Hematopoietic multipotent progenitor cell treated with erythropoietin and hydrocortisone succinate and interleukin-3 and kit ligand, for 17 days (in vitro differentiated cells): ENCODE measurements at places on chromosomes 11 and 22.

GRCh38 chr11:56659755-56660154 is 3.7 kb upstream of the OR5AR1 start:
- no peak for DNase-seq

DNA sequence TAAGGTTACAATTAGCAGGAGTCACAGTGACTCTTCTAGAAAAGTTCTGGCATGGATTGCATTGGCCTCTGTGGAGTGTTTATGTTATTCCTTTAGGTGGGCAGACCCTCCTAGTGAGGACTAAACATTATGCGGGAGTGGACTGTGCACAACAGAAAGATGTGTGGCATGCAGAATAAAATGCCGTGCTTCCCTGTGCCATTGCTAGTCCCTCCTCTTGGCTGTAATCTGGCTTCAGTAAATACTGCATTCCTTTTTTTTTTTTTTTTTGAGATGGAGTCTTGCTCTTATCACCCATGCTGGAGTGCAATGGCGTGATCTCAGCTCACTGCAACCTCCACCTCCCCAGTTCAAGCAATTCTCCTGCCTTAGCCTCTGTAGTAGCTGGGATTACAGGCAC is 45.0 kb downstream of the SLC5A1 start:
- DNase-seq = no peak

GRCh38 chr22:31488346-31488883 is 1.2 kb downstream of the EIF4ENIF1 start:
- DNase-seq = no peak

DNA sequence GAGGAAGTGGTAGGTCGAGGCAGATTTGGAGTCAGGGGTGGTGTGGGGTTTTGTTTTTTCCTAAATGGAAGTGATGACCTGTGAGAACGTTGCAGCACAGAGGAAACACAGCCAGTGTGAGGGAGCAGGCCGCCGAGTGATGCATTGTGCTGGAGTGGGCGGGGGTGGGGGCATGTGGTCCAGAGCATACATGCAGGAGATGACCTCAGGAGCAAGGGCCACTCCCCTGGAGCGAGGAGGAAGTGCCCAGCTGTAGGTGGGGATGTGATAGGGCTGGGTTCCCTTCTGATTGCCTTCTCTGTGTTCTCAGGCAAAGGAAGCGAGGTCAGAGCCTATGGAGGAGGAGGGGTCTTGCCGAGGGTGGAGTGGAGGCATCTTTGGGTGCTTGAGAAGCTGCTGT is 81.4 kb downstream of the PPP6R3 start:
- DNase-seq = no peak

GRCh38 chr11:72781063-72781312 is 12.9 kb downstream of the STARD10 start:
- no peak for DNase-seq

DNA sequence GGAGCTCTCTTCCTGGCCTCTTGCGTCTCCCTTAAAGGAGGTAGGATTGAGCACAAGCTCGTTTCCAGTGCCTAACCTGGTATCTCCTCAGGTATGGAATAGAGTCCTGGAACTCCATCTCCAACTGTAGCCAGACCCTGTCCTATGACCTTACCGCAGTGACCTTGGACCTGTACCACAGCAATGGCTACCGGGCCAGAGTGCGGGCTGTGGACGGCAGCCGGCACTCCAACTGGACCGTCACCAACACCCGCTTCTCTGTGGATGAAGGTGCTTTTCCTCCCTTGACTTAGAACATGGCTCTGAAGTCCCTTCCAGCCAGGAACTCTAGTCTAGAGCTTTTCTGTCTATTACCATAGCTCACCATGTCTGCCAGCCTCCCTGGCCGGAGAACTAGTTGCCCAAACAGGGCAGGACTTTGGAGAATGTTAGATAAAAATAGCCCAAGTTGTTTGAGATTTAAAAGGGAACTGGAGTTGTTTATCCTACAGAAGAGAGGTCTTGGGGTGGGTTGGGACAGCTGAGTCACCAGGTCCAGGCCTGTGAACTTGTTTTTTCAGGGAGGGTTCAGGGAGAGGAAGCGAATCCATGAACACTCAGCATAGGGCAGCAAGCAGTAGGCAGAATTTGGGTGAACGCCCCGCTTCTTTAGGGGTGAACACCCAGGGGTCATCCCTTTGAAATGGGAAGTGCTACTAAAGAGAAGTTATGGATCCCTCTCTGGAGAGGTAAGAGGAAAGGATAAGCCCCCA is 3.3 kb downstream of the IL10RA start:
- no peak for DNase-seq

- no peak for DNase-seq
These were observed 42.4 kb downstream of the LIF start for GRCh38 chr22:30204015-30204741.

DNA sequence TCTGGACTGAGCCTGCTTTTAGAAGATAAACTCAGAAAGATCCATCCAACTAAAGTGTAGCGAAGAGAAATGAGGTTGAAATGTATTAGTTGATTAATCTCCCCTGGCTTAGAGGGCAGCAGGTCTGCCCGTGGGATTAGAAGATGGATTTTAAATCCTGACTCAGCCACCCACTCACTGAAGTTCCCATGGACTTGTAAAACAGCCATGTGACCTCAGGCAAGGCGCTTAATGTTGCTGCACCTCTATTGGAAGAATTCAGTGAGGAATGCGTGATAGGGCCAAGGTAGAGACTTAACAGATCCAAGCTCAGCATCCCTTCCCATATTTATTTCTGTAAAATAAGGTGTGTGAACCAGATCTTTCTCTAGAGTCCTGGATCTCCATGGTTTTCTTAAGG is 45.1 kb upstream of the ELF5 start:
- no peak for DNase-seq

DNA sequence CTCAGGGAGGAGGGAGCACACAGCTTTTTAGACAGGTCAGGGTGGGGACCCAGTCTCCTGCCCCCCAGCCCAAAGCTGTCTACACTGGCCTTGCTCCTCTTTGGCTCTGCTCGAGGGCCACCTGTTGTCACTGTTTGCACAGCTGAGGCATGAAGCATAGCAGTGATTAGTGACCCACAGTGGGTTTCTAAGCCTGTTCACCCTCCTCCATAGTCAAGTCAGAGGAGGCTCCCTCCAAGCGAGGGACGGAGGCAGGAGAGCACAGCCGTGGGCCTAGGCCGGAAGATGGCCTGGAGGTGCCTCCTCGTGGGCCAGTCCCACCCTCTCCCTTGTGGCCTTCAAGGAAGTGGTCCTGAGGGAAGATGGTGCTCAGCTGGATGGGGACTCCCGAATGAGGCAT is 241.1 kb downstream of the GRIK4 start:
- no peak for DNase-seq

DNA sequence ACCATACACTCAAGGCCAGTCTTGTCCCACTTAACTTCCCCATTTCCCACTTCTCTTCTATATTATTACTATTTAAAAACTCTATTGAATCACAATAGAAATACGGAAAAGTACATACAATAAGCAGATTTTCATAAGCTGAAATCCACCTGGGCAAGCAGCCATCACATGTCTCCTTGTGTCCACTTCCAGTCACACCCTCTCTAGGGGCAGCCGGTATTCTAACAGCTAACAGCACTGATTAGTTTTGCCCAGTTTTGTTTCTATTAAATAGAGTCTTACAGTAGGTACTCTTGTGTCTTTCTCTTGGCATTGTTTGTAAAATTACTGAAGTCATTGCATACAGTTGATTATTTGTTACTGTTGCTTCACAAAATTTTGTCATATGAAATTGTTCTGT is 37.8 kb downstream of the PPP6R3 start:
- DNase-seq = peak; percentile 53

- DNase-seq = no peak
These were observed 10.5 kb downstream of the ARL14EP start for GRCh38 chr11:30333405-30333804.

- no peak for DNase-seq
These were observed 47.0 kb downstream of the SBF2 start for GRCh38 chr11:10247011-10247410.

- DNase-seq = no peak
These were observed 36.7 kb upstream of the B3GNT6 start for GRCh38 chr11:76997512-76997911.

DNA sequence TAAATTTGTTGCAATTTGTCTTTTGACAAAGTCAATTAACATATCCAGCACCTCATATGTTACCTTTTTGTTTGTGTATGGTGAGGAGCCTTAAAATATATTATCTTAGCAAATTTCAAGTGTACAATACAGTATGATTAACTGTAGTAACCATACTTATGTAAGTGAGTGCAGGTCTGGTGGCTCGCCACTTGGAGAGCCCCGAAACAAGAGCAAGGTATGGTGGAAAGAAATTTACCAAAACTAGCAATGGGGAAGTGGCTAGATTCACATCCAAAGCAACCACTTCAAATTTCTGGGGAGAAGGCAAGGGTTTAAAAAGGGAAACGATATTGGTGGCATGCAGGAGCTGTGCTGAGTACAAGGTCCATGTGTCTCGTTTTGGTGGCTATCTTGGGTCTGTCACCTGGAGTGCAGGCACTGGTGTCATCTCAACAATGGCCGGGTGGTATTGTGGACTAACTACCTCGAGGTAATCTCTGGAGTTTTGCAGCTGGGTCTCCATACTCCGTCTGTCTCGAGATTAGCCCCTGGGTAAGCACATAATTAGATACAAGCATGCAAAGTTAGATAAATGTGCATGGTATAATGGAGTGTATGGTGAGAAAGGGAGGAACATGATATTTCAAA is 8.2 kb upstream of the FNBP4 start:
- no peak for DNase-seq

DNA sequence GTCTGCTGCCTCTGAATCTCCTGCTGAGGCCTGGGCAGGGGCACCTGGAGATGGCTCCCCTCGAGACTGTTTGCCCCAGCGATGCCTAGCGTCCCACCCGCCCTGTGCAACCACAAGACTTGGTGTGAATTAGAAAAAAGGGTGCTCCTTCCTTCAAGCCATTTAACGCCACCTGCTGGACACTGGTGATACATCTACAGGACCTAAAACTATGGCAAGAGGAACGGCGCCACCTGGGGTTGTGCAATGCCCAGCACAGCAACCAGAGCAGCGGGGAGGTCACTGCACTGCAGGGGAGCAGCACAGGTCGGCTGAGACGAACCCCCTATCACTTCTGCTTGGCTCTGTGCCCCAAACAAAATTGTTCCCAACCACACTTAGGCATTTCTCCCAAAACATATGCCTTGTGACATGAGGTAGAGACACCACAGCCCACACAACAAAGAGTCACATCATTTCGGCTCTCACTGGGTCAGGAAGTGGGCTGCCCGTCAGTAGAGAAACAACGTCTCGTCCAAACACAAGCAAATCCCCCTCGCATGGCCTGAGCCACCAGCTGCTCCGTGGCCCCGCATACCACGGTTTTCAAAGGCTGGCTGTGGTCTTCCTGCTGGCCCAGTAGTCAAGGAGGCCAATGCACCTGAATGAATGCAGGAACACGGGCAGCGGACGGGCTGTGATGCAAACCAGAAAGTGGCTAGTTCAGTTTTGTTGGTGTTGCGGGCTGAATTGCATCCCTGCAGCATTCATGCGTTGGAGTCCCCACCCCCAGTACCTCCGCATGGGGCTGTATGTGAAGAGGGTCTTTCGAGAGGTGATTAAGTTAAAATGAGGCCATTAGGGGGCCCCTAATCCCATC is 171.9 kb downstream of the SHANK2 start:
- peak; percentile 24 for DNase-seq

GRCh38 chr11:129248618-129249017 is 56.5 kb upstream of the ARHGAP32 start:
- DNase-seq = no peak

- DNase-seq = no peak
These were observed 41.3 kb upstream of the SLN start for GRCh38 chr11:107752949-107753822.

DNA sequence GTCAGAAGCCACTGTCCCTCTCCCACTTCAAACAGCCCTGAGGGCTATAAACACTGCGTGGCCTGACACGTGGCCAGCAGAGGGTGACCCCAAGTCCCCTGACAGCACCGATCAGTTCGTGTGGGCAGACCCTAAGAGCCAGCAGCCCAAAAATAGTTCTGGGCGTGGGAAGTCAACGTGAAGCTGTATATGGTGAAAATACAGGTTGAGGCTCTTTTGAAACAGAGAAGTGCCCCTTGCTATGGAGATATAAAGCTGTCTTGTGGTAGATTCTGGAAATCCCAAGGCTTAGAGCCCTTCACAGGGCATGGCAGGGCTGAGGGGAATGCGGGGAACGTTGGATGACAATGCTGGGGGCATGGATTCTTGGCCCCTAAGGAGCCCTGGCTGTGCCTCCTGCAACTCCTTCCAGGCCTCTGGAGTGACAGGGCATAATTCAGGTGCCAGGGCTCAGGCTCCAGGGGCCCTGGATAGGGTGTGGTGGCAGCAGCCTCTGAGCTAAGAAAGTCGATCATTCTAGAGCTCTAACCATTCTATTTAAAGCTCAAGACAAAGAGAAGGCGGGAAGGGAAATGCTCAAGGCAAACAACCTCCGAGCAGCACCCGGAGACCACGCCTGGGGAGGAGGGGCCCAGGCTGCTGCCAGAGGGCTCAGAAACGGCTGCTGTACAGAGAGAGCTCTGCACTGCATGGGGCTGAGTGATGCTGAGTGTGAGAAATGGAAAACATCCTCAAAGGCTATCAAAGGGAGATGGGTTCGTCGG is 60.4 kb upstream of the CD5 start:
- DNase-seq = no peak

DNA sequence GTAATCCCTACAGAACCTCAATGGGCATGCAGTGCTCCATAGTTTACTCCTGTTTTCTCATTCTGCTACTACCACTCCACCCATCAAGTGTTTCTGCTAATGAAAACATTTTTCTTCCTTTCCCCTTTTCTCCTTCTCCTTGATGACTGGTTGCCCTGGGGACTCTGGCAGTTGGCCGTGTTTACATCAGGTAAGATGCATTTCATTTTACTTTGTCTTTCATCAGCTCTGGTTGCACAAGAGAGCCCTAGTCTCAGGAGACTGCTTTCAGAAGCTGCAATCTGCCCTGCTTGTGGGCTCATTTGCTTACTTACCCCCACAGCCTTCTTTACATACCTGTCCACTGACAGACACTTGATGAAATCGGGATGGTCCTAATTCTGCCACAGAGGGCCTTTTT is 19.6 kb upstream of the LIMK2 start:
- no peak for DNase-seq

DNA sequence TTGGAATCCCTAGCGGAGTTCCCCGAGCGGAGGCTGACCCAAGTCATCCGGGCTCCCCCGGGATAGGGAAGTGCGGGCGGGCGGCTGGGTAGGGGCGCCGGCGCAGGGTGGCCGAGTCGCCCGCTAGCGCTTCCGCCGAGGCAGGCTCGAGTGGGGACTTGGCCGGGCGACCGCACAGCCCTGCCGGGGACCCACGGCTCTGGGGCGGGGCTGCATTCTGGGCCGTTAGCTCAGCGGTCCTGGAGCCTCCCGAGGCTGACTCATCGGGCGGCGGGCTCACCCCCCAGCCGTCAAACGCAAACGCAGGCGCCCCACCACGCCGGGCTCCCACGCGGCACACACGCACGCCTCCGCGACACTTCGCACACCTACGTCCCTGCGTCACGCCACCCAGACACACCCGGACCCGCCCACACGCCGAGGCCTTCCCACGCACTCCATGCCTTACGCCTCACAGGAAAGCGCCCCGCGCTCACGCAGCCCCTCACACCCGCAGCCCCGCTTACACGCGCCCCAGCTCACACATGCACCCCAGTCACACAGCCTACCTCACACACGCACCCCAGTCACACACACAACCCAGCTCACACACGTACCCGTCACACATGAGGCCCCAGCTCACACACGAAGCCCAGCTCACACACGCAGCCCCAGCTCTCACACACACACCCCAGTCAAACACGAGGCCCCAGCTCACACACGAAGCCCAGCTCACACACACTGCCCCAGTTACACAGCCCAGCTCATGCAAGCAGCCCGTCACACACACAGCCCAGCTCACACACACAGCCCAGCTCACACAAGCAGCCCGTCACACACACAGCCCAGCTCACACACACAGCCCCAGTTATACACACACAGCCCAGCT is 1.2 kb downstream of the PHLDB1 start:
- no peak for DNase-seq
